Anterior cingulate cortex (tissue), 58 donors: ENCODE measurements at places on chromosomes 13 and 19.

- DNase-seq: no peak
Measured at GRCh38 chr13:53281677-53282076, 253.1 kb downstream of the OLFM4 start.

GRCh38 chr13:21481359-21481758 lies 22.3 kb upstream of the ZDHHC20 start:
- DNase-seq: no peak

DNA sequence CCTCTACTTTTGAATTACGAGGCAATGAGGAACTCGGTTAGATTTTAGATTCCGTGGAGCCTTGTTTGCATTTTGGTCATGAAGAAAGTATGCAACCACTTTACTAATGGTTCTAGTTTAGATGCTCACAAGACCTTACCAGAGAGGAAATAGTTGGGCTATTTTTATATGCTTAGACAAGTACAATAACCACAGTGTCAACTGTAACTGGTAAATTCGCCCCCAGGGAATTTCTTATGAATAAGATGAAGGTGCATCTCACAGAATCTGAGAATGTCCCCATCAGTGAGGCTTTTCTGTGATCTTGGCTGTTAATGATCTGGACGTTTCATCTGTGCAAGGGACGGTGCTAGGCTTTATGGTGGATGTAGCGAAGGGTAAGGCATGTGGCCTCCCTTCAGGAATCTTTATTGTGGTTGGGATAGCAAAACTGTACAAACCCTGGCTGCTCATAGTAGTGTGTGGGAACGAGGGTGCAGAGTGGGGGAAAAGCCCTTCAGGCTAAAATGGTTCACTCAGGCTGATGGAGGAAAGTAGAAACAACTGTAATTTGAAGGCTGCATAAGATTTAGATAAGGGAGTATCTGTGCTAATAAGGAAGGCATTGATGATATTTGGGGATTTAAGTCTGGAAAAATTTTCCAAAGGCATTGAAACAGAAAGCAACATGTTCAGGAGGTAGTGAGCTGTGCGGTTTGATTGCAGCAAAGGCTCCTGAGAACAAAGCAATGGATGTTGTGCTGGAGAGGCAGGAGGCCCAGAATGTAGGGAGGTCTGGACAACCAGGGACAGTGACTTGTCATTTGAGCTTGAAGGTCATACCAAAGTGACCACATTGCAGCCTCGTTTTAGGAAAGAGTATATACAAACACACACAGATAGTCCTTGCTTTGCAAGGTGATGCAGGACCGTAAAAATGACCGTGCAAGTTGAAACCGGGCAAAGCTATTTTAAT lies 28.4 kb downstream of the UBAC2 start:
- DNase-seq: no peak

DNA sequence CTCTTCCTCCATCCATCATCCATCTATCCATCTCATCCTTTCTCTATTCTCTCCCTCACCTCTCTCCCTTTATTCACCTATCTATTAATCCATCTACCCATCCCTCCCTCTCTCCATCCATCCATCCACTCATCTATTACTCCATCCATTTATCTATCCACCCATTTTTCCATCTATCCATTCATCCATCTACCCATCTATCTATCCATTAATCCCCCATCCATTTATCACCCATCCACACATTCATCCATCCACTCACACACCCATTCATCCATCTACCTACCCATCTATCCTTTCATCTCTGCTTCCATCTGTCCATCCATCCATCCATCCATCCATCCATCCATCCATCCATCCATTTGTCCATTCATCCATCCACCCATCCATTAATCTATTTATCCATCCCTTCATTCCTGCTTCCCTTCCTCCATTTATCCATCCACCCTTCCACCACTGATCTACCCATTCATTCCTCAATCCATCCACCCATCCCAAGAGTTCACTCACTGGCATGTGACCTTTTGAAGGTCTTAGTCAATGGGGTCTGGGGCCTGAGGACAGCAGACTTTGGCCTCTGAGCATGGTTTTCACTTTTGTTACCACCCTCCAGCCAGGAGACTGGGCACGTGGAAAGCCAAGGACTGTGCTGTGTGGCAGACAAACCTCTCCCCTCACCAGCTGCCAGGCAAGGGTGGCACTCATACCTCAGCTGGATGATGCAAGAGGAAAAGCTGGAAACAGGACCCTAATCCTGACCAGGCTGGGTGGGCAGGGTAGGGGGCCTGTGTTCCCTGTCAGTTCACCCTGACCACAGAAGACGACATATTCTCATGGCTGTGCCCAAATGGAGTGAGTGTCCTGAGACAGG lies 126.7 kb downstream of the URI1 start:
- DNase-seq: no peak

- no peak for DNase-seq
Measured at GRCh38 chr19:40136818-40137217, 46.1 kb upstream of the ZNF780A start.
